ENCODE measurements at places on chromosomes 12 and 14.

DNA sequence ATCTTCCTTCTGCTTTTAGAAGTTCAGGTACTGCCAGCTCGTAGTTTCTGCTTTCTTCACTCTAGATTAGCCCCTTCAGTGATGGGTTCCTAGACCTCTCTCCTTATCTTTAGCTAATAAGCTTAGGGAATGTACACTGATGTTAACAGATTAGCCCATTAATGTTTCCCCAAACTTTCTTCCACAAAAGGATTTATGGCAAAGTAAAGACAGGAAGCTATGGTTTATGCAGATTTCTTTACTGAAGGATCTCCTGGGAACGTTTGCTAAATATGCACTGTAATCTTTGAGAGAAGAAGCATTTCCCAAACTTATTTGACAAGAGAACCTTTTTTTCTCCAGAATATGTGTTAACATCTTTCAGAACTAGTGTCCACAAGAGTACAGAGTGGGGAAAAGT is 4.2 kb downstream of the SOCS4 start:
- no peak for DNase-seq

DNA sequence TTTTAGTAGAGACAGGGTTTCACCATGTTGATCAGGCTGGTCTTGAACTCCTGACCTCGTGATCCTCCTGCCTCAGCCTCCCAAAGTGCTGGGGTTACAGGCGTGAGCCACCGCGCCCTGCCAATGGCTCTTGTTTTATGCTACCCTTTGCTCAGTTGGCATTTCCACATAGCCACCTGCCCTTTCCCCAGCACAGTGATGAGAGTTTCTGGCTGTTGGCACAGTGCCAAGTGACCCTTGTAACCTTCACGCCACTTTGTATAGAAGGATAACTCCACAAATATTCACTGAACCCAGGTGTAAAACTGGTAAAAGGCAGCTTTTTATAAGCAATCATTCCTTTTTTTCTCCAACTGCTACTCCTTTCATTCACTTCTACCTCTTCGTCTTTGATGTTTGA is 18.5 kb upstream of the CCDC175 start:
- no peak for DNase-seq

DNA sequence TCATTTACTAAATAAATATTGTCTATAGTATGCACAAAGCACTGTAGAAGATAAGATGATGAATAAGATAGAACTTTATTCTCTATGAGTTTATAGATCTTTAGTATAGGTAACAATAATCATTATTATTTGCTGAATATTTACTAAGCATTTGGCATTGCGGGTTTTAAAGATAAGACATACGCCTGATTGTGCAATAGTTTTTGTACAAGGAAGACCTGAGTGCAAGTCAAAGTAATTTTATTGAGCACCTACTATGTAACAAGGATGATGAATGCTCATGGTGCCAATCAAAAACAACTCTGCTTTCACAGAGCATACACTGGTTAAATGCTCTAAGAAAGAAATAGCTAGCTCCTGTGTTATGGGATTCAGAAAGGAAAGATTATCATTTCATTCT is 1461.7 kb upstream of the FLRT2 start:
- no peak for DNase-seq

- DNase-seq: peak; percentile 98
Observed at GRCh38 chr14:61524211-61524806, 171.0 kb upstream of the HIF1A start.

DNA sequence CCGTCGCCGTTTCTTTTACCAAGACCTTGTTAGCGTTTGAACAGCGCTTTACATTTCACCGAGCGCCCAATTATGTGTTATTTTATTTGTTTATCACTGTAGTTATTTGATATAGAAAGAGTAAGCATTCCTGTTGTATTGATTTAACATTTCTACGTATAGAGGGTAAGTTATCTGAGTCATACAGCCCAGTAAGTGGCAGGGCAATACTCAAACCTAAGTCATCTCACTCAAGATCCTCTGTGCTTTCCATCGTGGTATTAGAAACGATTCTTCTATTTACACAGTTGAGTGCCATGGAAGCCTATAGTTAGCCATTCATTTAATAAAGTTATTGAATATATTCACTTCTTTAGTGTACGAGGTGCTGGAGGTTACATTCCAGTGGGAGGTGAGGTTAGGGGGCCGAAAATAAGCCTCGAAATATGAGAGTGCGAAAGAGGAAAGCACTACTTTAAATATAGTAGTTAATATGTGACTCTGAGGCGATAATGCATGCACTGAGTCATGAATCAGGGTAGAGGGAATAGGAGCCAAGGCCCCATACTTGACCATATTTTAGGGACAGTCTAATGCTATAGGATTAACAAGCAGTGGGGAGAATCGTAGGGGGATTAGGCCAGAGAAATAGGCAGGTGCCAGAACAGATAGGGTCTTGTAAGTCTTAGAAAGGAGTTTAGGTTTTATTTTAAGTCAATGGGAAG is 629 bp downstream of the RAD51AP1 start:
- DNase-seq: no peak

DNA sequence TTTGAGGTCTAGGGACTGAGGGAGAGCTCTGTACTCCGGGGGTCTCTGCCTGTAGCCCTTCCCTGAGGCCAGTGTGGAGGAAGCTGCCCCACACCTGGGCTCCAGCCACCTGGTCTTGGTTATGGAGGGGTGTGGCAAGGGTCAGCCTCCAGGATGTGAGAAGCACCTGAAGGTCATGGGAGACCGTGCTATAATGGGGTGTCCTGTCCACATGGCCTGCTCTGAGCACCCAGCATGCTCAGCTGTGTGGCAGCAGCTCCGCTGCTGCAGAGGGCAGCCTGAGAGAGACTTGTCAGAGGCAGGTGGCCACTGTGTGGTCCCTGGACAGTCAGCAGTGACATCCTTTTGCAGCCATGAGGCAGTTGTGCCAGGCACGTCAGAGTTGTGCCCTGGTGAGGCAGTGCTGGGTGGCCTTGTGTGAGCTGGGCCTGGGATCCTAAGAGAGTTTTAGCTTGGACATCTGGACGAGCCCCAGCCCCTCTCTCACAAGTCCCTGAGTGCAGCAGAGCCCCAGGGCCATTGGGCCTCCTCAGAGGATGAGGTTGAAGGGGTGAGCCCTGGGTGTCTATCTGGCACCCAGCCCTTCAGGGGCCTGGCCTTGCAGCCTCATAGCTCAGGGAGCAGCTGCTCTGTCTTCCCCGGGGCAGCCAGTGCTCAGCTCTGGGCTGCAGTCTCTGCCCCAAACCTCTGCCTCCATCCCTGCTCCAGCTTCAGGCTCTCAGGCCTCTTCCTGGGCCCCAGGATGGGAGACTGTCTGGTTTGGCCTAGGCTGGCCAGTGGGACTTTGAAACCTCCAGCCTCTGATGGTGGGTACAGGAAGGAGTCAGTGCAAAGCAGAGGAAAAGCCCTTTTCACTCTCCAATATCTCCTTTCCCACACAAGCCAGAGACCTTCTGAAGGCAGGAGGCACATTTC is 7.4 kb upstream of the ATG101 start:
- no peak for DNase-seq
